ENCODE measurements at places on chromosomes 7 and 10. TPM values are rescaled to one million over a fixed set of nuclear protein-coding genes. Genes with fewer than 3 reads are reported as not detected.

DNA sequence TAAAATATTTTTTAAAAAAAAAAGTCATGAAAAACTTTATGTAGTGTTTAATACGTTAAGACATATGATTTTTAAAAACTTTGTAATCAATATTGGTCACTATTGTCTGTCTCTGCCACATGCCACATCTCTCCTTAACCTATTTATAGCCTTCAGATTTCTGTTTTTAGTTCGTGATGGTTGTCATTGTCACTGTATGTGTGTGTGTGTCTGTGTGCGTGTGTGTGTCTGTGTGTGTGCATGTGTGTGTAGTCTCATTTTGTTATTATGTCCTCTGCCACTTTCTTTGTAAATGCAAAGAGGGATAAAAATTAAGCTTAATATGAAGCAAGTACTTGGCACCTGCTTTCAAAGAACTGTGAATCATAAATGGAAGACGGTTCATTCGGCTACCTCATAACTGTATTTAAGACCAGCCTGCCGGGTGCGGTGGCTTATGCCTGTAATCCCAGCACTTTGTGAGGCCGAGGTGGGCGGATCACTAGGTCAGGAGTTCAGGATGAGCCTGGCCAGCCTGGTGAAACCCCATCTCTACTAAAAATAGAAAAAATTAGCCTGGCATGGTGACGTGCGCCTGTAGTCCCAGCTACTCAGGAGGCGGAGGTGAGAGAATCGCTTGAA is 354.0 kb downstream of the ARL4A start:
- DNase-seq: no peak

- DNase-seq: no peak
These were observed 1.7 kb upstream of the CCM2 start for GRCh38 chr7:44998153-44998871.

DNA sequence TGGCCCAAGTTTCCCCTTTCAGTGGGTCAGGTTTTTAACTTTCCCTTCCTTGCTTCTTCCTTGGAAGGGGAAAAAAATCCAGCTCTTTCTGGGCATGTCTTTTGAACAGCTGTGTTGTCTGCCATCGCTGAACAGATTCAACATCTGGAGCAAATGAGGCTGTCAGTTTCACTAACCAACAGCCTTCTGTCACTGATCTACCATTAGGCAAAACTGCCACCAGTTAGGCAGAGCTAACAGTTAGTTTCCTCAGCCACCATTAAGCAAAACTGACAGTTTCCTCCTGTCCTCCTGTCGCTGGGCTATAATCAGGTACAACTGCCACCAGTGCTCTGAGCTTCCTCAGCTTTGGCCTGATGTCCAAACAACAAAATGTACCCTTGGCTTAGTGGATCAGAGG is 81.9 kb downstream of the NPTX2 start:
- no peak for DNase-seq

DNA sequence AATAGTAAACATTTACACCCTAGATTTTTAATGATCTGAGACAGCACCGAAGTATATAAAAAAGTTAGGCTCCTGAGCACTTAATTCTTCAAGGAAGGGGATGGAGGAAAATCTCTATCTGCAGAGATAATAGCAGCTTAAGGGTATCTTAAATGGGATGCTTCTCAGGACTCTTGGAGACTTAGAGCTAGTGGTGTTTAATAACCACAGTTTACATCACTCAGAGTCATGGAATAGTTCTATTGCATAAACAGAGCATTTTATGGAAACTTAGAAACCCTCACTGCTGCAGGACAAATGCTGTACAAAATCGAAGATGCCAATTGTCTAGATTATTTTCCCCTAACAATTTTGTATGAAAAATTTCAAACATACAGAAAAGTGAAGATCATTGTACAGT is 398.9 kb upstream of the GALNT17 start:
- DNase-seq: no peak

GRCh38 chr10:113049881-113050280 is 99.8 kb downstream of the TCF7L2 start:
- DNase-seq: no peak

DNA sequence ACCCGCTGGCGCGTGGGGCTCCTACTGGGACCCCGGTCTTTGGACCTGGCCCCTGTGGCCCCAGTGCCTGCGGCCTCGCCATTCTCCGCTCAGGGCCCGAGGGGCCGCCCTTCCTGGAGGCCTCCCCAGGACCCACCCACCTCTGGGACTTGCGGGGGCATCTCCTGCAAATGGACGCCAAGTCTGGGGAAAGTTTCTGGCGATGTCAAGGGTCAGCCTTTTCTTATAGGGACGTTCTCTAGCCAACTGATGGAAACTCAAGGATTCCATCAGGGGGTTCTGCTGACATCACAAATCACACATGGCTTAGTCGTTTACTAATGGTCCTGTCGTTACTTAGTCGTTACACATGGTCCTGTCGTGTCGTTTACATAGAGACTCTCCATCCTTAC is 57.7 kb upstream of the RHOBTB1 start:
- no peak for DNase-seq

GRCh38 chr10:103277713-103278536 is 987 bp downstream of the INA start:
- no peak for DNase-seq

DNA sequence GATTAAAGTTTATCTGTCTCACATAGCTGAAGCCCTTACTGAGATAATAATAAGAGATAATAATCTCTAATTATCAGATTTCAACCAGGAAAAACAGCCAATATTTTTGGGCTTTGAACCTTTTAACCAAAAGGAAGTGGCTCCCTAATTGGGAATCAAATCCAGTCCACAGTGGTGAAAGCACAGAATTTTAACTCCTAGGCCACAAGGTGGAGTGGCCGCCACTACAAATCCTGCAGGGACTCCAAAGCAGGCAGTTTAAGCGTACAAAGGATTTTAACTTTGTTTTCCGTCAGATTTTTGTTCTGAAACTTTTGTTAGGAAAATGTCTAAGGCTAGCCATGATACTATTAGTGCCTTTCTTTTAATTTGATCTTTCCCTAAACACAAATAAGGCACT is 99.6 kb upstream of the CCNY start:
- DNase-seq: no peak

- DNase-seq: no peak
These were observed 5.4 kb downstream of the CHST15 start for GRCh38 chr10:124087672-124088634.

GRCh38 chr10:63627881-63628296 is 106.7 kb downstream of the REEP3 start:
- peak; percentile 61 for DNase-seq

- no peak for DNase-seq
These were observed 122.5 kb upstream of the LANCL2 start for GRCh38 chr7:55242613-55243012.

DNA sequence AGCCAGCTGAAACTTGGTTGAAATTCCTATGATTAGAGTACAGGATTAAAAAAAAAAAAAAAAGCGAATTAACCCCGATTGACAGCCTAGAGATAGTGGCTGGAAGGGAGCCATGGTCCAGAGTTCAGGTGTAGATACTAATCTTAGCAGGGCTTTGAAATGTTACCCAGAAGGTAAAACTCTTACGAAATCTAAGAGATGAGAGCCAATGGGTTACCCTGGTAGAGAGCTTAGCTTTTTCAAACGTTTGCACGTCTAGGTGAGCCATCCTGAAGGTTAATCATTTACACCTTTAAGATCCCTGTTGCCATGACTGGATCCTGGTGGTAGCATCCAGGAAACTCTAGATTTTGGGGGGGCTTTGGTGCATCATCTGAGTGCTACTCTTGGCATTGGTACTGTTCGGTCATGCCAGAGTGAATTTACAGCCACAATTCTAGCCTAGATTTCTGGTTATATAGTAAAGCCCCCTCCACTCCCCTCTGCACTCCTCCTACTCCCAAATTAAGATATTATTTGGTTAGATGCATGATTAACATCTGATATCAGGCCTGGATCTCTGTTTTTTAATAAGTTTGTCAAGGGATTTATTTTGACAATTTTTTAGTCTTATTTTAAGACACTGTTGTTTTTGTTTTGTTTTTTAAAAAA is 1.2 kb downstream of the AGFG2 start:
- DNase-seq: no peak

GRCh38 chr10:95181726-95182125 is 12.3 kb upstream of the ACSM6 start:
- no peak for DNase-seq

GRCh38 chr10:55158633-55159032 is 357.6 kb upstream of the PCDH15 start:
- DNase-seq: no peak

GRCh38 chr10:13797164-13797563 is 210.4 kb downstream of the PRPF18 start:
- DNase-seq: no peak

DNA sequence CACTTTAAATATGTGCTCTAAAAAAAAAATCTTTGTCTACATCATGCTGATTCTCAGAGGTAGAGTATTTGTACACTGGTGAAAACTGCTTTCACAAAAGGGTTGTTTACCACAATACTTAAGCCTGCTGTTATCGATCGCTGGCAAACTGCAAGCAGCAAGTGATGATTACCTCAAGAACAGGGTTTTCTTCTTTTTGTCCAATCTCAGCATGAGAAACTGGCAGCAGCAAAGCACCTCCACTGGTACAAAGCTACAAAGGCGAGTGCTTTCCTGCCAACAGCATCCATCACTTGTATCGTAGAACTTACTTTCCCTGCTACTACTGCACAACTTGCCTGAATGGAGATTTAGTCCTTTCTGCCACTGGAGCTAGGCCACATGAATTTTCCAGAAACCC is 276.5 kb downstream of the DGKB start:
- no peak for DNase-seq

- DNase-seq: no peak
These were observed 921.1 kb upstream of the GHITM start for GRCh38 chr10:83218205-83218604.

DNA sequence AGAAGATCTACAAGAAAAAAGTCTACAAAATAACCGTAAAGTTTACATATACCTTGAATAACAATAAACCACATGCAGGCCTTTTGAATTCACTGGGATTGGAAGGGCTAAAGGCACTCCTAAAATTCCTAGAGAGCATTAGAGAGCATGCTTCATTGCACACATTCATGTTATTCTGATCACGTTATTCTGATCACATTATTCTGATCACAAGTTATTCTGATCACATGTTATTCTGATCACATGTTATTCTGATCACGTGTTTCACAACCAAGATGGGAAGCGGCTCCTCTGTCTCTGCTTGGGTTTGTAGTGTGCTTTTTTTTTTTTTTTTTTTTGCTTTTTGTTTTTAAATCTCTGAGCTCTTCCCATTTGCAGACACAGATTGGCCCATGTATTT is 20.5 kb downstream of the ADARB2 start:
- no peak for DNase-seq

GRCh38 chr7:133118261-133118660 is 36.4 kb upstream of the CHCHD3 start:
- no peak for DNase-seq

- DNase-seq: no peak
These were observed 48.7 kb downstream of the VIPR2 start for GRCh38 chr7:159095979-159096411.

DNA sequence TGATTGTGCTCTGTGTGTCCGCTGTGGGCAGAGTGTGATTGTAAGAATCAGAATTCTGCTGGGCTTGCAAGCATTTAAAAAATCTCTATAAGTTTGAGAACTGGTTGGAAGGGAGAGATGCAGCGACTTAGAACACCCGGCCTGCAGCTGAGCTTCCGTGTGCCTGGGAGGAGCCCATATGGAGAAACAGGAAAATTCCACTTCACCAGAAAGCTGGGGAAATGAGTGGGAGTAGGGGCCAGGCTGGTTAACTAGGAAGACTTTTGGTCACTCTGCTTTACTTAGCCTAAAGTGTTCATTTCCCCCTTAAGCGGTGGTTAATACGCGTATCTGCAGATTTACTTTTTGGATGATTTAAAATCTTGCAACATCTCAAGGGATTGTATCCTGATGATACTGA is 72.2 kb downstream of the TCF7L2 start:
- no peak for DNase-seq

The RNF133 gene
- 0.21 TPM for polyA plus RNA-seq

The ACTR3C gene
- polyA plus RNA-seq: 9.1 TPM

The ASAH2B gene
- 11.1 TPM for polyA plus RNA-seq

The RRP12 gene
- 26.7 TPM for polyA plus RNA-seq

The LRRN3 gene
- polyA plus RNA-seq: 3.3 TPM

The ZNF365 gene
- 0.32 TPM for polyA plus RNA-seq

The HOXA7 gene
- polyA plus RNA-seq: 31.7 TPM

The PRKCQ gene
- polyA plus RNA-seq: 15.3 TPM

The POLD2 gene
- polyA plus RNA-seq: 130 TPM

All from renal pelvis (tissue), 12 donors.